LoVo (cell line): ENCODE measurements at places on chromosomes 7 and 10.

GRCh38 chr7:77352665-77353406 is 63.3 kb downstream of the GSAP start:
- no peak for DNase-seq

- DNase-seq: no peak
Measured at GRCh38 chr7:8149222-8149621, 112.7 kb downstream of the ICA1 start.

GRCh38 chr10:37754538-37755323 is 102.7 kb downstream of the ZNF248 start:
- peak; percentile 23 for DNase-seq

DNA sequence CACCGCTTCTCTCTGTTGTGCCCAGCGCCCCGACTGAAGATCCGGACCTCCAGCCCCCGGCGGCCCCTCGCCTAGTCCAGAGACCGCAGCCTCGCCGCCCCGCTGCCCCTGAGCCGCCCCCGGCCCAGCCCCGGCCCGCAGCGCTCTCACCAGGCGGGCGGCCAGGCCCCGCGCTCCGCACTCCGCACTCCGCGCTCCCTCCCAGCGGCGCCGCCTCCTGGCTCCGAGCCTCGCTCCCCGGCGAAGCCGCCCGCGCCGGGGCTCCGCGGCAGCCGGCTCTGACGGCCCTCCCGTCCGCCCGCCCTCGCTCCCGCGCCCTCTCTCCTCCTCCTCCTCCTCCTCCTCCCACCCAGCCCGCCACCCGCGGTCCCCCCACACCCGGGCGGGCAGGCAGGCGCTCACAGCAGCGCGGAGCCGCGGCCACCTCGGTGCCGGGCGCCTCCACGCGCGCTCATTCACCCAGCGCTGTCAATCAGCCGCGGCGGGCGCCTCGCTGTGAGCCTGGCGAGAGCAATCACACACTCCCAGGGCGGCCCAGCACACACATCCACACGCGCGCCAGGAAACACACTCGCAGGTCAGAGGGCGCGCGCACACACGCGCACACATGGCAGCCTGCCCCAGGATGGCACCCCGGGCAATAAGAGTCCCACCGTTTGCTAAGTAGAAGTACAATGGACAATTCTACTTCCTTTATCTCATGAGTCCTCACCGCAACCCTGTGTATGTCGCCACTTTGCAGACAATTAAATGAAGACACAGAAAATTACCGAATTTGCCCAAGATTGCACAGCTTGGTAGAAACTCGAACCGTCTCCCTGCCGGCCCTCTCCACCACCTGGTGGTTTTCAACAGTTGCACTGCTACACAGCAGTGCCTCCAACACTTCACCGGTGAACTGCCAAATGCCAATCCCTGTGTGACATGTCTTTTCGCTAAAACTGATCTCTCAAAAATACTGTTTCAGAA is at the start of gene PRRT4:
TSS of gene PRRT4 (minus strand) at position 280 of the 969 bp plus-strand sequence.
- DNase-seq: peak; percentile 35

- peak; percentile 20 for DNase-seq
Measured at GRCh38 chr10:96577069-96577468, 9.7 kb downstream of the TM9SF3 start.

GRCh38 chr7:40572810-40573465 is 438.1 kb downstream of the SUGCT start:
- no peak for DNase-seq

- no peak for DNase-seq
Measured at GRCh38 chr10:126321440-126321839, 66.8 kb downstream of the ADAM12 start.

GRCh38 chr10:72277340-72277995 is 3.7 kb downstream of the DDIT4 start:
- no peak for DNase-seq

GRCh38 chr10:104005172-104005863 is 38.4 kb downstream of the SLK start:
- DNase-seq: no peak

DNA sequence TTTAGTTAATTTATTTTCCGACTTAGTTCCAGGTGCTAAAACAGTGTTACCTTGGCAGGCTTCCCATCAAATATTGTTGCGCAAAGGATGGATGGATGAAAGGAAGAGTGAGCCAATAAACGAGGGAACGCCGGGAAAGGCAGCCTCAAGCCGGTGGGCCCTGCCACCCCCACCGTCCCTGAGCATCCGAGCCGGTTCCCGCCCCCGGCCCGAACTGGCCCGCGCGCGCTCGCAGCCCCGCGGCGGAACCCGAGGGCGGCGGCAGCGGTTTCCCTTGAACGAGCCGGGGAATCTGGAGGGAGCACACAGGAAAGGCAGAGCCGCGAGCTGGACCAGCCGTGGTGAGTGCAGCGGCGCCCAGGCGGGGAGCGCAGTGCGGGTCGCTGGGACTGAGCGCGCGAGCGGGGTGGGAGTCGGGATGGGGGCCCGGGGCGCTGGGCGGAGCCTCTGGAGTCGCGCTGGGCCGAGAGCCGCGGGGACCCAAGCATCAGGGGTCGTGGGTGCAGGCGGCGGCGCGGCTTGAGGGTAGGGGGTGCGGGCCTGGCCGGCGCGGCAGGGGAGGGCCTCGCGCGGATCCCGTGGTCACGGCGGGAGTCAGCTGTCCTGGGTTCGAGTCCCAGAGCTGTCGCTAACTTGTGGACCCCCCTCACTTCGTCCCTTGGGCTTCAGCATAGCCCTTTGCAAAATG is at the start of gene AGK:
TSS of gene AGK (plus strand) at position 317 of the 688 bp plus-strand sequence. CDS start 4,057 bp downstream, outside the sequence.
- DNase-seq: peak; percentile 90

- peak; percentile 93 for DNase-seq
Measured at GRCh38 chr10:97736902-97737769, at the start of gene ZFYVE27. Gene ZFYVE27 (plus strand): TSS chr10:97737128. CDS start chr10:97738478, 1,350 bp downstream.

- DNase-seq: no peak
Measured at GRCh38 chr10:86642499-86642898, 11.8 kb upstream of the OPN4 start.

DNA sequence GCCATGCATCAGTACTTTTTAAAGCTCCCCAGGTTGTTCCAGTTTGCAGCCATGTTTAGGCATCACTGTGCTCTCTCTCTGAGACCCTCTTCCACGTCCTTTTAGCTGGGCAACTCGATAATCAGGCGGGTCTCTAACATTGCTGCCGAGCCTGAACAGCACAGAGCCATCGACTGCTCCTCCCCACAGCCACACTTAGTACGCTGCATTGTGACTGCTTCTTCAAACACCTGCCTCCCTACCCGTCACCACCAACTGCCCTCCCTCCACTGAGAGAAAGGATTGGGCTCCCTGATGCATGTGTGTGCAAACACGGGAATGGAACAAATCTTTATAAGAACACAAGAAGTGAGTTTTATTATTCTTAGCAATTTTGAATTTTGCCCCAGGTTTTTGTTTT is 11.4 kb upstream of the TACR2 start:
- no peak for DNase-seq

DNA sequence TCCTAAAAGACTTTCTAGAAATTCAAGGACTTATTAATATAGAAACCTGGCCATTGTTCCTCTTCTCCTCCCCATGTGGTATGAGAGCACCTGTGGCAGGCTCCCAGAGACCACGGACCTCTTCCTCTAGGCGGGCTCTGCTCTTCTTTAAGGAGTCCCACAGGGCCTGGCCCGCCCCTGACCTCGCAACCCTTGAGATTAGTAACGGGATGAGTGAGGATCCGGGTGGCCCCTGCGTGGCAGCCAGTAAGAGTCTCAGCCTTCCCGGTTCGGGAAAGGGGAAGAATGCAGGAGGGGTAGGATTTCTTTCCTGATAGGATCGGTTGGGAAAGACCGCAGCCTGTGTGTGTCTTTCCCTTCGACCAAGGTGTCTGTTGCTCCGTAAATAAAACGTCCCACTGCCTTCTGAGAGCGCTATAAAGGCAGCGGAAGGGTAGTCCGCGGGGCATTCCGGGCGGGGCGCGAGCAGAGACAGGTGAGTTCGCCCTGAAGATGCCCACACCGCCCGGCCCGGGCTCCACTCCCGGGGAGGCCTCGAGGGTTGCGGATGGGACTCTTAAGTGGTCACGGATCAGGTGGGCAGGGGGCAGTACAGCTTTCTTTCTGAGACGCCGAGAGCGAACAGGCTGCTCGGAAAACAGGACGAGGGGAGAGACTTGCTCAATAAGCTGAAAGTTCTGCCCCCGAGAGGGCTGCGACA is at the start of gene SLC26A4:
TSS of gene SLC26A4 (plus strand) at position 448 of the 700 bp plus-strand sequence. CDS start 814 bp downstream, outside the sequence.
- DNase-seq: no peak

DNA sequence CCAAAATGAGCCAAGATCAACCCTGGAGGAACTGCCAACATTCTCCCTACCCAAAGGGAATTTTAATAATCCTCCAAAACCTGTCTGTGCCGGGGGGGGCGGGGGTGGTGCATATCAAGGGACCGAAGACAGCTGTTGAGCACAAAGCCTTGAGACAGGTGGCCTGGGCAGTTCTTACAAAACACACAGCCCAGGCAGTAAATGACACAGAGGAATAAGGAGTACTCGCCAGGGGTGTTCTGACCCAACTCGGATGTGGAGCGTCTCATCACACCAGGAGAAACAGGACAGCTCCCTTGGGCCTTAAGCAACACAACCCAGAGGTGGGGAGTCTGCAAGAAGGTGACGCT is 35.6 kb downstream of the PLAC9 start:
- DNase-seq: no peak
